ENCODE measurements at places on chromosomes 7 and 10.

- DNase-seq: no peak
Measured at GRCh38 chr10:33111488-33112051, 153.5 kb upstream of the ITGB1 start.

DNA sequence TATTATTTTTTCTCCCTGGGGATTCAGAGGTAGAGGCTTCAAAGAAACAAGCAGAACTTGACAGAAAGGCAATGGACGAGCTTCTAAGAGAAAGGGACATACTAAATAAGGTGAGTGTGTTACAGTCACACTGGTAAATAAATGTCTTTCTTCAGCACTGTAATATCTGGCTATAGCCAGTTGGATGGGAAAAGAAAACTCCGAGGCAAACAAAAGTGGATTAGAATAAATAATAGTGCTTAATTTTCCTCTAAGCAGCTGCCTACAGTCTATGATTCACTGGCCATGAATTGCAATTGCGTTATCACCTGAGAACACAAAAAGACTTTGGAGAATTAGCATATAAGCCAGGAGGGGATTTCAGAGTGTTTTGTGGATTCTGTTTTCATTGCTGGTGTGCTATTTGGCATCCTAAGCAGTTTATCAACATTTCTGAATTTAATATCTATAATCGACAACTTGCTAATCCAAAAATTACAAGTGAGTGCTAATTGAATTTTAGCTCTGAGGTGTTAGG lies 23.2 kb downstream of the CFAP58 start:
- no peak for DNase-seq

GRCh38 chr10:7260412-7260900 lies 150.4 kb downstream of the SFMBT2 start:
- DNase-seq: peak; percentile 79

- no peak for DNase-seq
Measured at GRCh38 chr10:59754951-59755350, 1.7 kb upstream of the MRLN start.

DNA sequence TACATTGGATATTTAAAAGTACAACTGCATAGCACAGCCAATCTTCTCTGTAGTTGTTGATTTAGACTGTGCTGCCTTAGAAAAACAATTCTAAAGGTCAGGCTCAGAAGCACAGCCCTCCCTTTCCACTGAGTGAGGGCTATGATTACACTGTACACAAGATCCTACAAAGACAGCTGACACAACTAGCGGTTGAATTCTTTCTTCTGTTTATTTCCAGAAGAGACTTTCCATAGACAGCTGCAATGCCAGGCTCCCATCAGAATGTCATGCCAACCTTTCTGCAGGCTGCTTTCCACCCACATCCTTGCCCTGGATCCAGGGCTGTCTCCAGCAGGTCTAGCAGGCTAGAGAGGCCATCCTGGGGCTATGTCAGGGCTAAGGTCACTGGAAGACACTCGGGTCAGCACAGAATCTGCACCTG lies 39.3 kb downstream of the FAM13C start:
- no peak for DNase-seq

GRCh38 chr7:55299273-55299967 lies 65.7 kb upstream of the LANCL2 start:
- DNase-seq: no peak

- DNase-seq: no peak
Measured at GRCh38 chr10:116741391-116742351, 695 bp downstream of the HSPA12A start.

- no peak for DNase-seq
Measured at GRCh38 chr10:391305-391704, 256.1 kb downstream of the ZMYND11 start.

- no peak for DNase-seq
Measured at GRCh38 chr7:74498354-74498753, 44.6 kb downstream of the GTF2IRD1 start.

GRCh38 chr7:50962281-50962883 lies 179.7 kb upstream of the GRB10 start:
- DNase-seq: no peak

- no peak for DNase-seq
Measured at GRCh38 chr10:55203319-55203718, 402.3 kb upstream of the PCDH15 start.

GRCh38 chr7:150734254-150734653 lies 3.0 kb upstream of the GIMAP5 start:
- no peak for DNase-seq

GRCh38 chr10:25455980-25456567 lies 281.3 kb downstream of the GPR158 start:
- no peak for DNase-seq

DNA sequence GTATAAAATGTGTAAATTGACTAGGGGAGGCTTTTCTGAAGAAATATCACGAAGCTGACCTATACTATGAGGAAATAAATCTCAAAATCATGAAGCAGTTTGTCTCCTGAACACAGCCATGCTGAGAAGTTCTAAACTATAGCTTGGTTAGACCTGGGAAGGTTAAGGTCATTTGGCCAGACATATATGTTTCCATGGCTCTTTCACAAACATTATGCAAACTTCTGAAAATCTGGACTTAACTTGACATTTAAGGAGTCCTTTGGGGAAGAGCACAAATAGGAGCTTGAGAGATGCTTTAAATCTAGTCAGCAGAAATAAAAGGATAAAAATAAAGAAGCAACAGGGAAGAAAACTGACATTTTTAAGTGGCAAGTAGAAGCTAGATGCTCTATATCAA lies 115.9 kb upstream of the MEOX2 start:
- DNase-seq: no peak
